ENCODE measurements at places on chromosomes 11 and 22.

GRCh38 chr11:1194977-1195681 lies 27.7 kb upstream of the MUC5B start:
- DNase-seq, result no peak

DNA sequence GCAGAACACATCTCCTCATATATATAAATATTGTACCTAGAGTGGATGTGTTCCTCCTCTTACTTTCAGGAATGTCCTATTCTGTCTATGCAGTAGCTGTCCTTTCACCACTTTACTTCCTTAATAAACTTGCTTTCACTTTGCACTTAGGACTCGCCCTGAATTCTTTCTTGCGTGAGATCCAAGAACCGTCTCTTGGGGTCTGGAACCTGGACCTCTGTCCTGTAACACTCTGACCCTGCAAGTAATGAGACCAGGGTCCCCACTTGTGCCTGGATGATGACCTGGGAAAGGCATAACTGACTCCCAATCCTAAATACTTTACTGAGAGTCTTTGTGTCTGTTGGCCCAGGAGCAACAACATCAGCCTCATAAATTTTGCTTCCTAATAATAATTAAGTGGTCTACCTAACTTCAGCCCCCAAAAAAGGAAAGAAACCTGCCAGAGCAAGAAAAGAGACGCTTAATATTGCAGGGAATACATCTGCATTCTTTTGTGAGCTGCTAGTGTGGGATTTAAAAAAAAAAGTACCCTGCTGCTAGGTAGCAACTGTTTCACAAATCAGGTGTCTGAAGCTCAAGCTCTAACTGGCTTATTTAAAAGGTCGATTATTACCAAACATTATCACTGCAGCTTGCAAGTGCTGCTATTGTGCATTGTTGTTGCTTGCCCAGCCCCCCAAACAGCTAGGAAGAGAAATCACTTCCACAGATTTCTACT lies 69.3 kb downstream of the FAM168A start:
- DNase-seq, result no peak

DNA sequence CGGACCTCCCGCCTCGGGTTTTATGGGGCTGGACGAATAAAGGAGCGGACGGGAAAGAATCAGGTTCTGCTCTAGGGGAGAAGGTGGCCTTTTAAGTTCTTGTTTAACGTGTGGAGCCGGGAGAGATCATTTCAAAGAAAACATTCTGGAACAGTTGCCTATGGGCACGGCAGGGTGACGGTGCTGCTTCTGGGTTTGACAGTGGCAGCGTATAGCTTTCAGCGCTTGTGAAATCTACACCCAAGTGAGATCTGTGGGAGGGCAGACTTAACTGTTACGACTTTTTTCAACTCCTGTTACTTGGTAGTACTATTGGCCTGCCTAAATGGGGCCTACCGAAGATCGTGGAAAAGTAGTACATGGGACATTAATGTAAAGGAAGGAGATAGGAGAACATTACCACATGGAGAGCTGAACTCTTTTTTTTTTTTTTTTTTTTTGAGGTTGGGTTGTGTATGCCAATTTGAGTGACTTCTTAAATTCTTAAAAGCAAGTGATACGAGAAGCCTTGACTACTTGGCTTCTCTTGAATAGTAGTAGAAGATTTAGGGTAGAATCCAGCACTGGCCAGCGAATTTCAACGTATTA lies 743 bp downstream of the USP47 start:
- DNase-seq, result peak; percentile 34

GRCh38 chr11:119166368-119167076 lies 2.0 kb upstream of the NLRX1 start:
- DNase-seq, result no peak

DNA sequence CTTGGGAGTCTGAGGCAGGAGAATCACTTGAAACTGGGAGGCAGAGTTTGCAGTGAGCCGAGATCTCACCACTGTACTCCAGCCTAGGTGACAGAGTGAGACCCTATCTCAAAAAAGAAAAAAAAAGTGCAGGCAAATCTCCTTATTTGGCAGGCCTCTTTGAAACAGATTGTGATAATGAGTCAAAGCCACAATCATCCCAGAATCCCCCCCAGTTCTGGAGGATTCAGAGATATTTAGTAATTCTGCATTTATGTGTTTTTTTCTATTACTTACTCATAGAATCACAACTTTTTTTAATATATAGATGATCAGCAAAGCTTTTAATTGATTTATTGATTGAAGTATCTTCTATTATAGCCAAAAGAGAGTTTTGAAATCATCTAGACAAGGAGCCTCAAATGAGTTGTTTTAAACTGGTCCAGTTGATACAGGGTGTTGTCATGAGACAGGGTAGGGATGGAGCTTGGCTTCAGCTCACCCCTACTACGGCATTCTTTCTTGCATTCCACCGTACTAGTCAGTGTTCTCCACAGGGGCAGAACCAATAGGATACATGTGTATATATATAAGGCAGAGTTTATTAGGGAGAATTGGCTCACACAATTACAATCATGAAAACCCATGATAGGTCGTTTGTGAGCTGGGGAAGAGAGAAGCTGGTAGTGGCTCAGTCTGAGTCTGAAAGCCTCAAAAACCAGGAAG lies 39.3 kb upstream of the SORL1 start:
- no peak for DNase-seq
